ENCODE measurements at places on chromosomes 1 and 21. TPM values are rescaled to one million over a fixed set of nuclear protein-coding genes. Genes with fewer than 3 reads are reported as not detected.

Gene CELA2B
- total RNA-seq: not detected

Gene SESN2
- 11.6 TPM for total RNA-seq

GRCh38 chr1:40379785-40380452 lies 6.4 kb downstream of the SMAP2 start:
- DNase-seq: no peak

GRCh38 chr1:229254910-229255541 lies 15.9 kb upstream of the RAB4A start:
- no peak for DNase-seq

DNA sequence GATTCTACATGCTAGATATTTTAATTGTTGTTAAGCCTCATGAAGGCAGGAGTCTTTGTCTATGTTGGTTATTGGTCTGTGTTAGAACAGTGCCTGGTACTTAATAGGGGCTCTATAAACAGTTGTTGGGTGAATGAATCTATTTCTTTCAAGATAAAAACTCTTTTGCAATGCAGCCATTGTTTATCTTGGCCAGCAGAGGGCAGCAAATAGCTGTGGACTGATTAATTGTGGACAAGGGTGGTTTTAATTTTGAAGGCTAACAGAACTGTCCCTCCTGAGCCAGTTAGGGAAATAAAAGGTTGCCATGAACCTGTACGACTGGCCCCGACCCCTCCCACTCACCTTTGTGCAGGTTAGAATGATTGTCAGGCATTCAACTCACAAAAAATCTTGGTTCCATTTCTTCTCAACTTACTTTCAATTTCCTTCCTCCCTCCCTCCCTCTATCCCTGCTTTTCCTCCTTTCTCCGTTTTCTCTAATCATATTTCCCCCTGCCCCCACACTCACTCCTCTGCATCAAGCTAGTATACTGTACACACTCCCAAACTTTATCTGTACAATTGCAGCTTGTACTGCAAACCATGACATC lies 66.3 kb upstream of the DIRAS3 start:
- DNase-seq: peak; percentile 58
